ENCODE measurements at places on chromosomes 1 and 21.

DNA sequence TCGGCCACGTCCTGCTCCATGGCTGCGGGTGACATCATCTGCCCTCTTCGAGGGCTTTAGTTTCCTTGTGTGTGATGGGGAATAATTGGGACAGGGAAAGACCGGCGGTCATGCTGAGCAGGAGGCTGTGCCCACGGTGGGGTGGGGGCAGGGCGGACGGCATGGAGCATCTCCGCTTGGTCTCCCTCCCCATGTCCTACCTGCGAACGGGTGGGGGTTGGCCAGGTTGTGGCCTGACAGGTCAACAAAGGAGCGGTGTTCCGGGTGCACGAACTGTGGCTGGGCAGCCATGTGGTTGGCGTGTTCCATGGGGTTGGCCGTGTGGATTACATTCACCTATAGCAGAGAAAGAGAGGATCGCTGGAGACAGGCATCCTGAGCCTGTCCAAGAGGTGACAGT is 80.0 kb downstream of the PIK3CD start:
- no peak for DNase-seq

DNA sequence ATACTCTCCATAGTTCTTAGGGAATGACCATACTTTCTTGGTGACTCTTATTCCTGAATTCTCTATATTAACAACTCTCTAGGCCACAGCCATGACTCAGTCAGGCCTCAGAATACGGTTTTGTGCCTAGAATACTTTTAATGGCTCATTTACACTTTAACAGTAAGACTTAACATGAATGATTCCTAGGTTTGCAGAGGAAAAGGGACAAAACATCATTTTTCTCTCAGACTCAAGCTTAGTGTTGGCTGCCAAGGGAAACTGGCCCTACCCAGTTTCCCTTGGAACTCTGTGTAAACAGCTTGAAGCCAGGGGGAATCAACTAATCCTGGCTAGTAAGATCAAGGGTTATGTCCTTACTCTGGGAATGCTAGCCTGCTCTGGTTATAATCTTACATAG is 164.9 kb upstream of the PKN2 start:
- DNase-seq, result peak; percentile 85

GRCh38 chr1:234603221-234604204 is 6.5 kb downstream of the IRF2BP2 start:
- DNase-seq, result peak; percentile 53

DNA sequence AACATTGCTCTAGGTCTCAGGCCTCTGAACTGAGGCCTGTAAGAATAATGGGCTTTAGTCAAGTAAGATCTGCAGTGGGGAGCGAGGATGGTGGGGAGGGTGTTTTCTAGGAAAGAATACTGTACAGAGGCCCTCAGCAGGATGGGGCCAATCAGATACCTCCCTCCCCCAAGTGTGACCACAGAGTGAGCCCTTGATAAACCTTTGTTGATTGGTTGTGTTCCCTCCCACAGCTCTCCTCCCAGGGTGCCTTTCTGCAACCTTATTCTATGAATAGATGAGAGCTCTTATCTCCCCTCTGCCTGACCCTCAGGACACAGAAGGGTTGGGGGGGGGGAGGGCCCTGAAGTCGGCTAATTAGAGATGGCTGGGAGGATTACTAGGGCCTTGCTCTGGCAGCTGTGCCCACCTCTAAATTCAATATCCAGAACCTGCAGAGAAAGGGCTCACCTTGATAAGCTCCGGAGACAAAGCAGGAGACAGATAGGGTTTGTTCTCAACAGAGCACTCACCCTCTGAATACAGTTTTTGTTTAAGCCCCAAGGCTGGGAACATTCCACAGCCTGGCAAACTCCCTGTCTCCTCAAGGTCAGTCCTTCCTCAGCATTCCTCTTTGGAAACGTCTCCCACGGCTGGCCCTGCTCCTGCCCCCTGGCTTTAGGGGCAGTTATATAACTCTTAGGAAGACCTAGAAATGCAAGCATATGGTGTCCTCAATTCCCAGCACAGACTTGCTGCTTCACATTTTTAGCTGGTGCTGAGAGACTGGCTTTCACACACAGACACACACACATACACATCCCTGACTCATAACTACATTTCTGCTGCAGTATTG is 42.9 kb downstream of the ATP1A1 start:
- DNase-seq, result no peak

DNA sequence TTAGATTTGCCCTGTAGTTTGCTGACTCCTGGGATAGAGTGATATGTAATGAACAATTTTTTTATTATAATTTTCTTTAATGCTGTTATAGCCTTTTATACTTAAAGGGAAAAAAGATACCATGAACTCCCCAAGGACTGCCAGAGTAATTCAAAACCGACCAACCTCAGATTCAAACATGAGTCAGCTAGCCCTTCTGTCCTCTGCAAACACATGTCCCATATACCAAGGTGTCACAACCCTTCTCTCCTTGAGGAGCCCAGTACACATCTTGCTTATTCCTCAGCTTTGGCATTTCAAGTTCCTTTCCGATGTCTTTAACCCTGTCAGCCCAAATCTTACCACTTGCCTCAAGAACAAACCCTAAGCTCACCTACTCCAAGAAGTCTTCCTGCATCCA is 184.9 kb downstream of the KCNH1 start:
- no peak for DNase-seq

GRCh38 chr1:59432531-59433439 is 135.9 kb downstream of the FGGY start:
- no peak for DNase-seq

GRCh38 chr1:31573261-31573660 is 3.1 kb upstream of the TINAGL1 start:
- no peak for DNase-seq

DNA sequence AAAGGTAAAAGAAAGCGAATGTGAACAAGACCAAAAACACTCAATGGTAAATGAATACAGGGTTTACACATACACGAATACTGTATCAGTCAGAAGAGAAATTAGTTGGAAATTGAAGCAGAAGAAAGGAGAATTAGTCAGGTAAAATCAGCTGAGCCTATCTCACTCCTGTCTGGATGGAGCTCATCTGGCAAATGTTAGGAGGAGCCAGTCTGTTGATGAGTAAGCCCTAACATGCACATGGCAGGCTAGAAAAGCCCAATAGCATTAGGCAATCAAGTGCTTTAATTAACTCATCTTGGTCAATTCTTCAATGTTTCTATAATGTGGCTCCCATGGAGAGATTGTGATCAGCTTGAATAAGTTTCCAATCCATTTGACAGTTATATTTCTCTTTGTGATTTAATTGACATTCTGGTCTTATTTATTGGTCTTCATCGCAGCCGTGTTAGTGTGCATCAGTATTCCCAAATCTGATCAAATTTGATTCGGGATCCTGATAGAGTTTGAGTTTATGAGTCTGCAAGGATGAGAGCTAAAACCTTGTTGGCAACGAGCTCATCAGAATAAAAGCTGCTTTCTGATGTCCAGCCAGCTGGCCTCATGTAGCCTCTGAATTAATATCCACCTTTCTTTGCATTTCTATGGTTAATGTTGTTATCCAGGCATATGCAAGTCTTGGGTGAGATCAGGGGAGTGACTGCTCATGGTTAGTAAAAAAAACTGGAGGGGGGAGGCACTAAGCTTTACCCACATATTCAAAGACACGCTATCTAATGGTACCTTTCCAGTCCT is 22.1 kb upstream of the KCNA10 start:
- no peak for DNase-seq

DNA sequence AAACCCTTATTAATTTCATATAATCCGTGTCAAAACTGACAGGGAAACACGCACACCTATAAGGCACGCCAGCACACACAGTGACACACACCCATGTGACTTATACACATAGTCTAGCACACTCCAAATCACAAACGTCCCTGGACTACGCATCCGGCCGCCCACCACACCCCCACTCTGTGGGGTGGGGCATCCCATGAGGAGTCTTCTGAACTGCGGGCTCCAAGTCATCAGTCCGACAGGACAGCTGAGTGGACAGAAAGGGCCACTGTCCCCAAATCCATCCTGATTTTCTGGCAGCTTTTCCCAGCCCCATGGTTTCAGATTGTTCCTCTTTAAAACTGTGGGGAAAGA is 829 bp downstream of the PEA15 start:
- peak; percentile 80 for DNase-seq

DNA sequence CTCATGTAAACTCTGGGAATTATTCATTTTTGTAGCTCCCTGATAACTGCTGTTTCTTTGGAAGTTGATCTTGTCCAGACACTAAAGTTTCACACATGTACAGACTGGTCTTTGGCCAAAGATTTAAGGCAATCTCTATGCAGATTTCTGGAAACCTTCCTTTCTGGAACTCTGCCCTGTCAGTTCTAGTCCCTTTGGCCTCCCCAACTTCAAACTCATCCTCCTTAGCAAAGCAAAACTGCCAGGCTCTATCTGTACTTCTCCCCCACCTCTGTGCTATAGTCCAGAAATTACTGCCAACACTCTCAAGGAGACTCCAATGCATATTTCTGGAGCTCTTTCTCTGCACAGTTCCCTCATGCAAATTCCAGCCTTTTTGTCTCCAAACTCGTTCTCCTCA is 36.5 kb downstream of the C1orf198 start:
- no peak for DNase-seq

All from fibroblast of skin of right biceps (primary cell).